GF-D8 (cell line): ENCODE measurements at places on chromosomes 7 and 10.

DNA sequence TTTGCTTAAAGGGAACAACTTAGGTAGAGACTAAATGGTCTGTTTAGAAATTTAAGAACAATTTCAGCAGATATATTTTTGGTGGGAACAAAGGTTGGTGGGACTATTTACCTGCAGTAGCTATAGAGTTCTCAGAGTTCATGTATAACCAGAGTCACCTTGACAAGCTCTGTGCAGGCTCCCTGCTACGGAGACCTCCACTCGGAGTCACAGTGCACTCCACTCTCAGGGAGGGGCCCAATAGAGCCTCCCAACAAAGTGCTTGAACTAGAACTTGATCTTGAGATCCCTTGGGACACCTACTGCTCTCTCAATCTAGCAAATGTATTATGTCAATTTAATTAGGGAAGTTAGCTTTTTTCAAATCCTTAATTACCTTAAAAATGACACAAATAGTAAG is 2.3 kb downstream of the MYPN start:
- DNase-seq, result no peak

GRCh38 chr10:95536017-95536416 is 25.2 kb downstream of the SORBS1 start:
- no peak for DNase-seq

GRCh38 chr7:137886746-137887145 is 40.0 kb upstream of the DGKI start:
- no peak for DNase-seq

- DNase-seq, result peak; percentile 96
These were observed 2.8 kb upstream of the REPIN1 start for GRCh38 chr7:150365673-150366398.

GRCh38 chr10:63722537-63722936 is 201.3 kb downstream of the REEP3 start:
- no peak for DNase-seq

- no peak for DNase-seq
These were observed 6.6 kb upstream of the NRF1 start for GRCh38 chr7:129604713-129605437.

DNA sequence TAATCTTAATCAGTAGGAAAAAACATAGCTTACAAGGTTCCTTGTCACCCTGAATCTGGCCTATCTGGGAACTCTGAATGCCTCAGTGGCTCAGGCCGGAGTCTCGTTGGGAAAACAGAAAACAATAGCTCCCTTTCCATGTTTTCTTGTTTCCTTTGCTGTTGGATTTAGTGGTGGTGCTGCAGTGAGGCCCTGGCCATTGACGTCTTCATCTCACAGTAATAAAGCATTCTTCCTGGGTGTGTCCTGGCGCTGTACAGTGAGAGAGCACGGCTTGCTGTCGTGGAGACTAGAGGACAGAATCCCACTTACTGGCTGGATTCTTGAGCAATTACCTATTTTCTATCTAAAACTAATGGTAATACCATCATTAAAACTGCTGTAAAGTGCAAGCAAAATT is 1.3 kb upstream of the SPOCK2 start:
- no peak for DNase-seq

GRCh38 chr7:138879356-138879755 is 81.4 kb upstream of the ATP6V0A4 start:
- DNase-seq, result no peak

DNA sequence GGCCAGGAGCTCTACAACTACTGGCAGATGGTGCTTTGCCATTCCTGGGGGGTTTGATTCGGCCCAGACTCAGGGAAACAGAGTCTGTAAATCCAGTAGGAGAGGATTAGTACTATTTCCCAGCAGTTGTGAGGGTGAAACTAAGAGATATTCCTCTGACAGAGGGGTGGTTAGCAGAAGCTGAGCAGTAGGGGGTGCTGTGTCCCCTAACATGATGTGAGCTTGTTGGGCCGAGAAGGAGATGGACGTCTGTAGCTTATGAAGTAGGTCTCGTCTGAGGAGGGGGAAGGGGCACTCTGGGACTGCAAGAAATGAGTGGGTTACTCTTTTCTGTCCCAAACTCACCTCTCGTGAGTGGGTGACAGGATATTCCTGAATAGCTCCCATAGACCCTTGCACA is 179.2 kb upstream of the MBL2 start:
- DNase-seq, result no peak

DNA sequence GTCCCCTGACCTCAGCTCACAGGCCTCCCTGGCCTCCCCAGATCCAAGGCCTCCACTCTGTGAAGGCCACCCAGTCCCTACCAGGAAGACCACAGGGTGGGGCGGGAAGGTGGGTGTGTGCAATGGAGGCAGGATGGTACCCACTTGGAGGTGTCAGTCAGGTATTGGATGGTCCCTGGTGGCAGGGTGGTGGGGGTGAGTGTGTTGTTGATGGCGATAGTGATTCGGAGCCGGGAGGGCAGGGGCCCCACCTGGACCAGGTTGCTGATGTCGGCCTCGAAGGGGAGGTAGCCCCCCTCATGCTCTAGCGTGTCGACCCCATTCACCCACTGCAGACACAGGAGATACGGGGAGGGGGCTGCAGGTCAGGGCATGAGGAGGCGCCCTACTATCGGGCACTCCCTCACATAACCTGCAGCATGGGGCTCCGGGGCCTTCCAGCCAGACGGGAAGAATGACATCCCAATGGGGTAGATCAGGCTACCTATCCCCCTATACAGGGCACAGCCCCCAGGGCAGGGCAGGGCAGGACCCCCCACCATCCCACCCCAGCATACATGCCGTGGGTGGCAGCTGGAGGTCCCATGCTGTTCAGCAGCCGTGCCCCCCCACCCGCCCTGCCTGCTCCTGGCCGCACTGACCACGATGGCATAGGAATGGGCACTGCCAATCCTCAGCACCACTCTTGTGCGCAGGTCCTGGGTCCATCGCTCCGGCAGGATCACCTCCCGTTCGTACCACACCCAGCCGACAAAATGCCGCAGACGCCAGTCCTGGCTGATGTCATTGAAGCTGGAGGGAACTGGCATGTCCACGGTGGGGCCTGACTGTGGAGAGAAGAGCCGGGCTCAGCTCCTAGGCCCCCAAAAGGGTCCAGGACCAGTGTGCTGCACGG is 2.2 kb downstream of the GUSB start:
- no peak for DNase-seq
